M059J (cell line): ENCODE measurements at places on chromosomes 4 and X. TPM values are rescaled to one million over a fixed set of nuclear protein-coding genes. Genes with fewer than 3 reads are reported as not detected.
A peak's percentile ranks its signal among the peaks of the same experiment; 100 is the strongest.

DNA sequence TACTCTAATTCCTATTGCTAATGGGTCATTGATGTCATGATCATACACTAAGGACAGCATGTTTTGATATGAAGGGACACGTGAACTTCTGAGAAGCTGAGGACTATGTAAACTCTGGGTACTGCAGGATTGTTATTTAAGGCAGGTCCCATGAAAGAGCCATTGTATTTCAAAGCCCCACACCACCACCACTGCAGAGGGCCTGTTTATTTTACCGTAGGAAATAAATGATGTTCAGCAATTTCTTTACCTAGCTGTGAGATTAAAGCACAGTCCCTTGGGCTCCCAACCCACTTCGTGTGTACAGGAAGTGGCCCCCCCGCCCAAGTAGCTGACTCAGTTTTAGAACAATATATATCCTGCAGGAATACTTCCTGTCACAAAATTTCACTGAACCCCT is 89.8 kb upstream of the ACSL4 start:
- peak; percentile 51 for DNase-seq

- DNase-seq: no peak
Measured at GRCh38 chr4:86944964-86945781, 10.4 kb downstream of the AFF1 start.

GRCh38 chrX:17814059-17814458 is 47.0 kb downstream of the RAI2 start:
- no peak for DNase-seq

- no peak for DNase-seq
Measured at GRCh38 chr4:36256398-36256891, 12.1 kb upstream of the ARAP2 start.

GRCh38 chr4:79211490-79211889 is 114.4 kb downstream of the NAA11 start:
- DNase-seq: no peak

Gene TCP11X2
- not detected in 2 replicates for total RNA-seq
